ENCODE measurements at places on chromosomes 7 and 10.

DNA sequence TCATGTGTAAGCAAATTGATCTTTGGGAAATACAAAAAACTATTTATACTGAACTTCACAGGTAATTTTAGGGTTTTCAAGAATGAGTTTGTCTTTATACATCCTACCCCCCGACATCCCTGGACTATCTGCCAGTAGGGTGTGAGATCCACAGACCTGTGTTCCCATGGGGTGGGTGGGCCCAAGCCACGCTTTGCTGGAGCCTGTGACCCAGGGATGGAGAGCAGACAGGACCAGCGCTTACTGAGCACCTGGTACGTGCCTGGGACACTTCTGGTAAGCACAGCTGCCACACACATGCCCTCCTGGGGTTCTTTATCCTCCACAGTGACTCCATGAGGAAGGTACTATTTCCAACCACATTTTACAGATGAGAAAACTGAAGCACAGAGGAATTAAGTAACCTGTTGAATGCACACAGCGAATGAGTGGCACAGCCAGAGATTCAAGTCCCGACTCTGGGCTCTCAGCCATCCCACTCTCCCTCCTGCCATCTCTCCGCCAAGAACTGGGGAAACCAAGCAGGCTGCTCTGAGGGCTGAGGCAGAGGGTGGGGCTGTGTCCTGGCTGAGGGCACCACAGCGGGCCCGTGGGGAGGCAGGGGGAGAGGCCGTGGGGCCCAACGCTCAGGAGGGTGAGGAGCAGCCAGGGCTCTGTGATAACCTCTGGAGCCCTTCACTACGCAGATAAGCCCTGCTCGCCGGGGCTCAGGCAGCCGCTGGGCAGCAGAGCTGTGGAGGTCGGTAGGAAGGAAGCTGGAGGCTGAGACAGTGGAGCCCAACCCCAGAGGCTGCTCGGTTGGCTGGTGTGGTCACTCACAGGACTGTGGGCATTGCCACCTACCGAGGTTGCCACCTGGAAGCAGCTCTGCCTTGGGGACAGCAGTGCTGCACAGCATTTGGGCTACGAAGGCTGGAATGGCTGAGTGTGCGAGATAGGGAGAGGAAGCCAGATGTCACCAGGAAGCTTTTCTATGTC is 124.2 kb downstream of the ARHGAP22 start:
- no peak for DNase-seq

DNA sequence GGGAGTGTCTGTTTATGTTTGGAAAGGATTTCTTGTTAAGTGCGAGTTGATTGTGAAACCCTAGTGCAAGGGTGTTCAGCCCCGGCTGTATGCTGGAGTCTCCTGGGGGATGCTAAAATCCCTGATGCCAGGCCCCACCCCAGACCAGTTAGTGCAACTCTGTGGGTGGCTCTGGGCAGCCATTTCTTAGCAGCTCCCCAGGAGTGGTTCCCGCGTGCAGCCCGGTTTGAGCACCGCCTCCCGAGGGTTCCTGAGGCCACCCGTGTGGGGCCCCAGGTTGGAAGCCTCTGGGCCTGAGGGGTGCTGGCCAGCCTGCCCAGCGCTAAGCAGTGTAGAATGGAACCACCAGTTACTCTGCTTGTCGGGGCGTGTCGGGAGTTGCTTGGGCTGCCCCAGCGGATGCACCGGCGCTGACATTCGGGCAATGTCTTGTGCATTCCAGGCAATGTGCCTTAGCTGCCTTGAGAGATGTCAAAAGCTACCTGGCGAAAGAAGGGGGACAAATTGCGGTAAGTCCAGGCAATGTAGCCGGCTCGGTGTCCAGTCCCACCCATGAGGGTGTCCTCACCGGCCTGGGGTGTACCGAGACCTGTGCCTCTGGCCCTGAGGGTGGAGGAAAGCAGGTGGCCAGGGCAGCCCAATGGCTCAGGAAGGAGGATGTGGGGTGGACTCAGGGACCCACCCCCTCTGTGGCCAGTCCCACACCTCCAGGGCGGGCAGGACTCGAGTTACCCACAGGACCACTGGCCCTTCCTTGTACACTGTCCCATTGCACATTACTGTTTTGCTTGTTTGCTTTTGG is 13.2 kb downstream of the PFKFB3 start:
- no peak for DNase-seq

- DNase-seq: no peak
Observed at GRCh38 chr7:39333701-39334100, 232.5 kb upstream of the YAE1 start.

- DNase-seq: peak; percentile 26
Observed at GRCh38 chr10:68869623-68870022, 31.5 kb upstream of the DDX50 start.

DNA sequence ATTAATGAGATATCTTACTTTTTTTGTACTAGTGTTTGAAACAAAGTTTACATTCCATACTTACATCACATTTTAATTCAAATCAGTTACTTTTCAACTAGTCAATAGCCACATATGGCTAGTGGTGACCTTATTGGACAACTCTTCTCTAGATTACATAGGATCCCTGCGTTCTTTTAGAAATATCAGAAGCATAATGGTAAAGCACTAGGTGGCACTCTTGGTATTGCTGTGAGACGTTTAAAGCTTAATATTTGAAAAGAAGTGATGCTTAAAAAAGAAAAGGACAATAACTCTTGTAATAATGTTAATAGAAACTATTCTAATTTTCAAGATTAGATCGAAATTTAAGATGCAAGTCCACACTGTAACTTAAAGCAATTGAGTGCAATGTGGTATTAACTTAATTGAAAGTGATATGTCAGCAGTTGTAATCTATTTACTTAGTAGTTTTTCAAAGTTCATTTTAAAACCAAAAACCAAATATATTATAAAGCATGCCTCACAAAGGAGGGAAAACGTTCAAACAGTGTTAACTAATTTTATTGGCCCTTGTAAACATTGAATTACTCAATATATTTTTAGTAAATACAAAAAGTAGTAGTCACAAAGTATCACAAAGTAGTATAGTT is 339.1 kb downstream of the ATRNL1 start:
- peak; percentile 1 for DNase-seq

- DNase-seq: no peak
Observed at GRCh38 chr10:105681051-105681450, 1040.0 kb downstream of the SORCS3 start.

DNA sequence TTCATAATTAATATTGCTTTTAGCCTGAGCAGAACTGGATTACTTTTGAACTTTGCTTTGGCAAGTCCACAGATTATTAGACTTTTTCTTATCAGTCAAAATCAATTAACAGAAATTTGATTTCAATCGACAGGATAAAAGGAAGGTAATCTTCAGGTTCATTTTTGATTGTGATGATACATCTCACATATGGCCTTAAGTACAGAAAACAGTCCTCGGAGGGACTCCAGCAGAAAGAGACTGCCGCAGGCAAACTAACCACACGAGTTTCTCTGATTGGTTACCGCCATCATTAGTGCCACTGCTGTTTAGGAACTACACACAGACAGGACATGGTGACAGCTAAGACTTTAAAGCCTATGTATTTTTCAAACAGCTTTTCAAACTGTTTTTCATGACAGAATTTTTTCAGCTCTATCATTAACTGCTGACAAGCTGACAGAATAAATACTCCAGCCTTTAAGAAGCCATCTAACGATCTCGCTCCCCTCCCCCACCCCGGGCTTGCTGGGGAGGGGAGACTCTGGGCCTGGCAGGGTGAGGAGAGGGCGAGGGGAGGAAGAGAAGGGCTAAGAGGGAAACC is 668.2 kb downstream of the KCNMA1 start:
- DNase-seq: no peak

Measured in midbrain (tissue), 1 donor.